ENCODE measurements at places on chromosomes 4 and X.

DNA sequence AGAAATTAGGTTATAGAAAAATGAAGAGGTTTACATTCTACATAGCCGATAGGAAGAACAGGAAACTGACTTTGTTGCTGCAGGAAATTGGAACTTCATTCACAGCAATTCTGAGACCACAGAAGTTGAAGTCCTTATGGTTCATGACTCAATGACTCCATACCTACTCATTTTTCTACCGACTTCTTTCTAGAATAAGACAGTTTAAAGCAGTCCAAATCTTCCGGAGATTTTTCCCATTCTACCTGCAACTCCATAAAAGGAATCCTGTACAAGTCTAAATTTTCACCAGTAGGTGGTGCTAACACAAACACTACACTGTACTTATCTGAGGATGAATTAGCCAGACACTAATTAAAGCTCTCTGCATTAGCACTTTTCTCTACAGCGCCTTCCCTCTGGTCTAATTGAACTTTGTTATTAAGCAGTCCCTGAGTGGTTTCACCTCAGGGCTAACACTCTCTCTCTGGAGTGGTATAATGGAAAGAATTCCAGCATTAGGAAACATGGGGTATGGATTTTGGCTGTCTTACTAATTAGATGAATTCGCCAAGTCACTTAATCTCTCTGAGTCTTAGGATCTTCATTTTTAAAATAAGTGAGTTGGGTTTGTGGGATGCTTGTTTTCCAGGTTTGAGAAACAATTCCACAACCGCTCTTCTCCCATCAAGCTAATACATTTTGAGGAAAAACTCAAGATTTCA is 167.9 kb downstream of the SMIM20 start:
- no peak for DNase-seq

GRCh38 chr4:89658701-89659024 is 178.3 kb downstream of the SNCA start:
- no peak for DNase-seq

DNA sequence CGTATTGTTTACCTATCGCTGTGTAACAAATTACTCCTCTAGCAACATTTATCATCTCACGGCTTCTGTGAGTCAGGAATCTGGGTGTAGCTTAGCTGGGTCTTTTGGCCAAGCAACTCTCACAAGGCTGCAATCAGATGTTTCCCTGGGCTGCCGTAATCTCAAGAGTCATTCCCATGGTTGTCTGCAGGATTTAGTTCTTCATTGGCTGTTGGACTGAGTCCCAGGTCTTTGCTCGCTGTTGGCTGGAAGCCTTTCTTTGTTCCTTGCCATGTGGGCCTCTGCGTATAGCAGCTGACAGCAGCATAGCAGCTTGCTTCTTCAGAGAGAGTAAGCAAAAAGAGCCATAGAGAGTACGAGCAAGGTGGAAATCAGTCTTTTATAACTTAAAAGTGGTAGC is 16.8 kb downstream of the POLR2B start:
- no peak for DNase-seq

DNA sequence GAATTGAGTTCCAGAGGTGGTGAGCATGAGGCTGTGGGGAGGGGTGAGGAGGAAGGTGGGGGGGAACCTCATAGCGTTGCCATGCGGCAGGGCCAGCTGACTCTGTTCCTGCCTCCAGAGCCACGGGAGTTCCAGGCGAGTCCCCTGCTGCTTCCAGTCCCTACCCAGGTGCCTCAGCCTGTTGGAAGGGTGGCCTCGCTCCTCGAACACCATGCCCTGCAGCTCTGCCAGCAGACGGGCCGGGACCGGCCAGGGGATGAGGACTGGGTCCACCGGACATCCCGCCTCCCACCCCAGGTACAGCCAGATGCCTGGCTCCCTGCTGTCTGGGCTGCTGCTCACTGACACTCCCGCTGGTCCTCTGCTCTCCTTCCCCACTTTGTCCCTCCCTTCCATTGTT is 7.9 kb downstream of the CCDC22 start:
- no peak for DNase-seq

DNA sequence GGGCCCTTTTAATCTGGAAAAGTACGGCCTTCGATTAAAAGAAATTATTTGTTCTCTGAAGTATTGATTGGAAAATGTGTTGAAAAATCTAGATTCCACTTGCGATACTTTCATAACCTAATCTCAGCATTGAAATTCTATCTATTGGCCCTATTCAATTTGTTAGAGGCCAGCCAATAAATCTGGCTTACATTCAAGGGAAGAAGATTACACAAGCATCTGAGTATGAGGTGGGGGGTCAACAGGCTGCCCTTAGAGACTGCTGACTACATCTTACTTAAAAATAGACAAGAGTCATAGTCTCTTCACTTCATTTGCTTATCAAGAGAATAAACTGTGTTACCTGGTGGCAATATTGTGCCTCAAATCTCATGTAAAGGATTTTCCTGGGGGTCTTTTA is 248.0 kb upstream of the KCNIP4 start:
- DNase-seq = no peak

DNA sequence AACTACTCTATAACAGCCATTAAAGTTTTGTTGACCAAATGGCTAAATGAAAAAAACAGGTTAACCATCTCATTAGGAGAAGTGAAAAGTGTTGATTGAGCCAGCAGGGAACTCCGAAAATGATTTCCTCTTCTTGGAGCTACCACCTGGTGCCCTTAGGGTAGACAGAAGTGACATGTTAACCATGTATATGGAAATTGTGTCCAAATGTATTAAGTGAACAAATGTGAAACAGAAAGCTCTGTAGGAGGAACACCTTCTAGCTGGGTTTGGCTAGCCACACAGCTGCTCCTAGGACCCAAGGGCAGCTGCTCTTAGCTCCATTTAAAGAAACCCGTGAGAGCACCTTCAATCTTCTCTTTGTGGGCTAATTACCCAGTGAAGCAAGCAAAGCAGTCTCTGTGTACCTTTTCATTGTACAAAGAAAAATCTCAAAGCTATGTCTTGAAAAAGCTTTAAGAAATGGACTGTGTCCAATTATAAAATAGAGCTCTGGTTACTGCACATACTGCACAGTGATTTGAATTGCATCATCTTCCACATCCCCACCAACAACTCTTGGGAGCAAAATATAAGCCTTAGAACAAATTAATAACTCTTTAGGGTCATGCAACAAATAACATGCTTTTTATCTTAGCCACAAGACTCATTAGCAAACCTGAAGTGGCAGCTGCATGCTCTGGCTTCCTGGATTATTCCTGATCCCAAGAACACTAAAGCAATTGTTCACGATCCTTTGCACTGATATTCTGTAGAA is 59.2 kb upstream of the PARM1 start:
- no peak for DNase-seq
